ENCODE measurements at places on chromosomes 4 and X.

GRCh38 chr4:134888156-134888555 lies 686.6 kb upstream of the PABPC4L start:
- DNase-seq = no peak

DNA sequence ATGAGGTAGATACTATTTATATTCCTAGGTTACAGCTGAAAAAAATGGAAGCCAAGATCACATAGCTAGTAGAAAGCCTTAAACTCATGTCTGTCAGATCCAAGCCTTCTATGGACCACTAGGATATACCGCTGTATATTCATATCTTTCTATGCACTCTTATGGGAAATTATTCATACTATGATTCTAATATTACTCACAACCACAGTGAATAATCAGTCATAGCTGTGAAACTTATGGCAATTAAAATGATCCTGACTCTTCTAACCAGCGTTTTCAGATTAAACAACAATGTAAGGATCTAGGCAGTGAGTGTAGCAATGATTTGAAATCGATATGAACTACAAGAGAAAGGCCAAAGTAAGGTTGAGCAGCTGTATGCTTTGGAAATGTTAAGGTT lies 111.0 kb downstream of the RASGEF1B start:
- DNase-seq = no peak

DNA sequence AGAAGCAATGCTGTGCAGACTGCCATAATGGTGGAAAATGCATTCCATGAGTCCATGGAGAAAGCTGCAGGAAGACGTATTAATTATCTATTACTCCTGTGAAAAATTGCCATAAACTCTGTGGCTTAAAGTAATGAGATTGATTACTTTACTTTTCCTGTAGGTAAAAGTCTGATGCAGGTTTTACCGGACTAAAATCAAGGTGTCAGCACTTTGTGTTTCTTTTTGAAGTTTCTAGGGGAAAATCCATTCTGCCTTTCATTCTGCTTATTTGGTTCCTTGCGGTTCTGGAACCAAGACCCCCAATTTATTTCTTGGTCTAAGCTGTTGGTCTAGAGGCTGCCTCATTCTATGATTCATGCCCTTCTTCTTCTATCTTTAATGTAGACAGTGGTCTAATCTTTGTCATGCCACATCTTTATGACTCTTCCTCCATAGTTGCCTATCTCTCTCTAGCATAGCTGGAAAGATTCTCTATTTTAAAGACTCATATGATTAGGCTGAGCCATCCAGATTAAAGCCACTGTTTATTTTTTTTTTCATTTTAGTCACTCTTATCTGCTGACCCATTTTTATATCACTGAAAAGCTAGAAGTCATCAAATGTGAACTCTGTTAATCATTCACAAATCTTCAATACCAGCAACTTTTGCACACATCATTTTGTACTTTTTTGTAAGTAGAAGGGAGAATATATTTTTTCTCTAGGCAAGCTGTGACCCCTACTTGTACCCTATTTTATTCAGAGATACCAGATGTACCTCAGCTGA lies 2056.4 kb downstream of the PCDH7 start:
- DNase-seq = no peak

- no peak for DNase-seq
Measured at GRCh38 chrX:8235026-8235425, 64.0 kb upstream of the VCX2 start.

DNA sequence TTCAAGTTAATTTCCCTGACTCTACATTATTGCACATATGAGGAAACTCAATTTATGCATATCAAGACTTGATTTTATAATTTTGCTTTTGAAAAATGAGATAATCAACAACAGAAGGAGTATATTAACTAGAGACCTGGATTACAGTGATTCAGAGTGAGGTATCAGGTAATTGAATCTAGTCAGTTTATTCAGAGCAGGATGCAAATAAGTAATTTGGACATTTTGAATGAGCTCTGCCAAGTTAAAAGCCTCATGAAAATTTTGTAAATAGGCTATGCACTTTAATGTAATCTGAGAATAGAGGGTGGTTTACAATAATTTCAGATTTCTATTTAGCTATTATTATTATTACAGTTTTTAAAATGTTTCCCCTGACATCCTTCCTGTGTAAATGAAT lies 203.7 kb upstream of the EMCN start:
- DNase-seq = no peak

DNA sequence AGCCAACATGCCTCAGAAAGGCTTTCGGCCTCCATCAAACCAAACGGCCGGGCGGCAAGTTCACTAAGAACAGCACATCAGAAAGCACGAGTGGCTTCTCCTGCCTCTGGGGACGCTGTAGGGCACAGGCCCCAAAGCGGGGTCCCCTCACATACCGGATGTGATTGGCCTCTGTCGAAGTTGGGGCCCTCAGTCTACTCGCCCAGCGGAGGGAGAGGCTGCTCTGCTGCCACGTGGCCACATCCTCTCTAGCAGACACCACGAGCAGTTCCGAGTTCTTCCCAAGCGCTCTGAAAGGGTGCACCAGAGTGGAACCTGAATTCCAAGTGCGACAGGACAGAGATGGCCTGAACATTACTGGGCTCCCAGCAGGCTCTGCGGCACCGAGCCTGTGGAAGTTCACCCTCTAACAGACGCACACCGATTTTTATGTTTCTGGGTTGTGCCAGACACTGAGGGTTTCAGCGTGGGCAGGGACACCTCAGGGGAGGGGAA lies 21.1 kb downstream of the NOP14 start:
- no peak for DNase-seq

- DNase-seq = no peak
Measured at GRCh38 chr4:183834252-183834651, 70.9 kb upstream of the STOX2 start.

DNA sequence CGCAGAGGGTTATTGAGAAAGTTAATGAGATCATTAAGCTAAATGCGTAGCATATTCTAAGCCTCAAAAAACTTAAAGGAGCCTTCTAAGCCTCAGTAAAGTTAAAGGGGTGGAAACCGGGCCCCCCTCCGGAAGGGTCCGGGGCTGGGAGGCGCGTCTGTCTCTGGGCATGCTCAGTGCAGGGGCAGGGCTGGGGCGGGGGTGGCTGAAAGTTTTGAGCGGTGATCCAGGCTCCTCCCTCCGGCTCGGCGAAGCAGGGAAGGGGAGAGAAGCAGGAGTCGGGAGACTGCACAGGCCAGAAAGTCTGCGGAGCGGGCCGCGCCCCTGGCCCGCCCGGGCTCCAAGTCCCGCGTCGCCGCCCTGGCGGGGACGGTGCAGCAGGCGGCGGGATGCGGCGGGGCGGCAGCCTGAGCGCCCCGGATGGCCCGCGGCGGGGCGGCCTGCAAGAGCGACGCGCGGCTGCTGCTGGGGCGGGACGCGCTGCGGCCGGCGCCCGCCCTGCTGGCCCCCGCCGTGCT lies at the start of gene EVC:
Gene EVC, plus strand, starts transcription at position 241 of the 518 bp plus-strand sequence. Its CDS starts 180 bp downstream, at position 421.
- peak; percentile 4 for DNase-seq

Measured in activated T-cell treated with anti-CD3 and anti-CD28 coated beads for 1 hour (primary cell).